ENCODE measurements at places on chromosomes 6 and 20.

- DNase-seq = no peak
These were observed 17.6 kb downstream of the BPIFB4 start for GRCh38 chr20:33097001-33097400.

DNA sequence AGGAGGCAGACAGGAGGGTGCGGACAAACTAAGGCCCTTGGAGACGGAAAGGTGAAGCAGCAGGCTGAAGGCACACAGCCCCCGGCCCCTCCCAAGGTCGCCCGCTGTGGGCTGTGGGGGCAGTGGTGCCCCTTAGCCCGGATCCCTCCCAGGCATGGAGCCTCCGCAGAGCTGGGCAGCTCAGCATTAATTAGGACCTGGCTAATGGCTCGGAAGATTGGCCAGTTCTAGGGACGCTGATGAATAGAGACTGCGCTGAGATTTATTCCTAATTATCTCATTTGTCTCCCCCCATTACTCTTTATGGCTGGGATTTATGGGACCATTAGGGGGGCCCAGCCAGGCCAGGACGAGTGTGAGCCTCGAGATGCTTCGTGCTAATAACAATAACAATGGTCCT, 20.4 kb downstream of the MDFI start:
- no peak for DNase-seq

- DNase-seq = no peak
These were observed 120.8 kb upstream of the PTPN1 start for GRCh38 chr20:50389438-50389807.

DNA sequence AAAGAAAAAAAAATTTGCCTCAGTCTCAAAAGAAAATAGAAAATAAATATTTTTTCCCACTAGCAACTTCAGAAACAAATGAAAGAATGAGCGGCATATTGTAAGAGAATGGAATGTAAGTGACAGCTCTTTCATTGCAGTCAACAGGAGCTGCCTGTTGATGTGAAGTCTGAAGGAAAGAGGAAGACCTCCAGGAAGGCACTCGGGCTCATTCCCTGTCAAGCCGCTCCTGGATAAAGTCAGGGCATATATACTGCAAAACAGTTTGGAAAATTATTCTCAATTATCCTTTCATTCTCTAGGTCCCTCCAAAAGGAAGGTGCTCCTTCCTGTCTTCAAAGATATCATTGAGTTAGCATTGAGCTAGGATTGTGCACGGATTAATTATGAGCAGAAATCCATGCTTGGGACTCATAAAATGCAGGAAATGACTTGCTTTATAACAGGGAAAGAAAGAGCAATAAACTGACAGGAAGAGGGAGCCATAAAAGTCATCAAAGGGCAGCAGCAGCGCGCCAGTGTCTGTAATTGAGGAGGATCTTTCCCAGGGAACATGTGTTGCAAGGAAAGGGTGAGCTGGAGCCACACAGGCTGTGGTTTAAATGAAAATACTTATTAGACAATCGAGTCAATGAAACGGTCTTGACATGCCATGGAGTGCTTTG, 218.2 kb downstream of the C6orf118 start:
- DNase-seq = no peak

DNA sequence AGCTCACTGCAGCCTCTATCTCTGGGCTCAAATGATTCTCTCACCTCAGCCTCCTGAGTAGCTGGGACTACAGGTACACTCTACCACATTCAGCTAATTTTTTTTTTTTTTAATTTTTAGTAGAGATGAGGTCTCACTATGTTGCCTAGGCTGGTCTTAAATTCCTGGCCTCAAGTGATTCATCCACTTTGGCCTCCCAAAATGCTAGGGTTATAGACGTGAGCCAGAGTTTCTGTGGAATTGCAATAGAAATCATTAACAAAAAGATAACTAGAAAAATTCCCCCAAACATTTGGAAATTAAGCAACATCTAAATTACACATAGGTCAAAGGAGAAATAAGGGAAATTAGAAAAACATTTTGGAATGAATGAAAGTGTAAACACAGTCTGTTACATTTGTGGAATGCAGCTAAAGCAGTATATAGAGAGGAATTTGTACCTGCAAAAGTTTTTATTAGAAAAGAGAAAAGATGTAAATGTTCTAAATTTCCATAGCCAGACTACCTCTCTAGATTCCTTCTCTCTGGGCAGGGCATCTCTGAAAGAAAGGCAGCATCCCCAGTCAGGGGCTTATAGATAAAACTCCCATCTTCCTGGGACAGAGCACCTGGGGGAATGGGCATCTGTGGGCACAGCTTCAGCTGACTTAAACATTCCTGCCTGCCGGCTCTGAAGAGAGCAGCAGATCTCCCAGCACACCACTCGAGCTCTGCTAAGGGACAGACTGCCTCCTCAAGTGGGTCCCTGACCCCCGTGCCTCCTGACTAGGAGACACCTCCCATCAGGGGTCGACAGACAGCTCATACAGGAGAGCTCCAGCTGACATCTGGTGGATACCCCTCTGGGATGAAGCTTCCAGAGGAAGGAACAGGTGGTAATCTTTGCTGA, 51.3 kb downstream of the ATRN start:
- DNase-seq = no peak

DNA sequence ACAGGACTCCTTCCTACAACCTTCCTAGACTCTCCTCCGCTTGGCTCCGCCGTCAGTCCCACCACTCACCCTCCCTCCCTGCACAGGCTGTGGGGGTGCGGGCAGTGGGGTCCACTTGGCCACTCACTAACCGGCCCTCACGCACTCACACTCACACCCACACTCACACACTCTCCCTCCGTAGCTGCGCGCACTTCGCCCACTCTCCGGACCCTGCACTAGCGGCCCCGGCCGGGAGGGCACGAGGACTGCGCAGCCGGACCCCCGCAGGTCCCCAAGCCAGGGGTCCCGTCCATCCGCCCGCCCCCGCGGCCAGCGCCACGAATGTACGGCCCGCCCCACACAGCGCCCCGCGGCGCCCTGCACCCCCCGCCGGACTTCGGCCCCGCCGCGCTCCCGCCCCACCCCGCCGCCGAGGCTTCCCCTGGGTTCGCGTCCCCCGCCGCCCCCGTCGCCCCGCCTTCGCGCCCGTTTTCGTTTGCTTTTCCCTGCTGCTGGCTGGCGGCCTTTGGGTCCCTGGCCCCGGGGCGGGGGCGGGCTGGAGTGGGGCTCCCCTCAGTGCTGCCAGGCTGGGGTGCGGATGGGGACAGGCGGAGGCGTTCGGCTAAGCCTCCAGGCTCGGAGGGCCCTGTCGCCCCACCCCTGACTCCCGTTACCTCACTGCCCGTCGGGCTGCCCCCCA, 23.0 kb upstream of the SLC22A7 start:
- DNase-seq = peak; percentile 18

GRCh38 chr6:149763866-149764265, 14.3 kb downstream of the PCMT1 start:
- DNase-seq = no peak

DNA sequence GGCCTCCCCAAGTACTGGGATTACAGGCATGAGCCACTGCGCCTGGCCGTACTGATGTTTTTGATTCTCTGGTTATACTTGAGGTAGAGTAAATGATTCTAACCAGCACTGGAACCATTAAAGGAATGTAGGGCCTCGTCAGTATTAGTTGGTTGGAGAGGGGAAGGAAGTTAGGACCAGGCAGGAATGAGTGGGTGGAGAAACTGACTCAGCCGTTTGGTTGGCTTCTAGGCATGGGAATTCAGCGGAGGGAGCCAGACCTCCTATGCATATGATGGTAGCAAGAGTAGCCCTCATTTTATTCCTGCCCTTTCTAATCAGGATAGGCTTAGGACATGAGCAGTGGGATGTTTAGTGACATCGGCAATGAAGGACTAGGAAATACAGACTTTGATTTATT, 19.0 kb upstream of the SERINC3 start:
- no peak for DNase-seq

DNA sequence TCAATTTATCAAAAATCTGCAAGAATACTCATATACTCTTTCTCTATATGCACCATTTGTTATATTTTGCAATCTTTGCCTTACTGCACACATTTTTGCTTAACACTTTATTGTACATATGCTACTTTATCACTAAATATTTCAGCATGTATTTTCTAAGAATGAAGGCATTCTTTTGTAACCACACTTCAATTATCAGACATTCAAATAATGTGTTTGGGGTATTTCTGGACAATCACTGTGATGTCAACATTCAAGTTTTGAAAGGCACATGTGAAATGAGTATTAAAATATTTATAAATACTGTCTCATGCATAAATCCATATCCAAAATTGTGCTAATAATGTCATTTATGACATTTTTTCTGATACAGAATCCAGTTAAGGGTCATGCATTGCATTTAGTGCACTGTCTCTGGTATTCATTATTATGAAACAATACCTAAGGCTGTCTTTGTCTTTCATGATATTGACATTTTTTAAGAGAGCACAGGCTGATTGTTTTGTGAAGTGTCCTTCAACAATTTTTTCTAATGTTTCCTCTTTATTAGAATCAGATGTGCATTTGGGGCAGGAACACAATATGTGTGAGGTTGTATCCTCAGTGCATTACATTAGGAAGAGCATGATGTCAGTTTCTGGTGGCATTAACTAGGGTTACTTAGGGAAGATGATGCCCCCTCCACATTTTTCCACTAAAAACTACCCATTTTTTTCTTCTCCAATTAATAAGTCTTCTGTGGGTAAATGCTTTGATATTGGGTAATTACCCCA, 105.7 kb downstream of the MTFR2 start:
- no peak for DNase-seq

GRCh38 chr6:108407904-108408827, 113.3 kb downstream of the AFG1L start:
- no peak for DNase-seq

- DNase-seq = peak; percentile 2
These were observed 326.7 kb downstream of the SYNE1 start for GRCh38 chr6:152310371-152310954.

DNA sequence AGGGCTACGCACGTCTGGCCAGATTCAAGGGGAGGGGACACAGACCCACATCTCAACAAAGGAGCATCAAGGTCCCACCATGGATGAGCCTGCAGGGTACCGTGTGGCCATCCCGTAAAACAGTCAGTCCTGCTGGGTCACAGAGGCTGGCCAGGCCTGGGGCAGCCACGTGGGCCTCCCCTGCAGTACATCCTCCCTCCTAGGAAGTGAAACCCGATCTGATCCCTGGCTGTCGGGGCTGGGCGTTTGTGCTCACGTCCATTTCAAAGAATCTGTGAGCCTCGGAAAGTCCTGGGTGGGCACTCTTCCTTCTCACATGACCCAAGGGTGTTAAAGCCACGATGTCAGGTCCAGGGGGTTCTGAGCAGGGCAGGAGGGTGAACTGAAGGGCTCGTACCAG, 14.3 kb downstream of the SULF2 start:
- DNase-seq = no peak

GRCh38 chr6:39812853-39813533, 20.8 kb downstream of the DAAM2 start:
- DNase-seq = no peak

DNA sequence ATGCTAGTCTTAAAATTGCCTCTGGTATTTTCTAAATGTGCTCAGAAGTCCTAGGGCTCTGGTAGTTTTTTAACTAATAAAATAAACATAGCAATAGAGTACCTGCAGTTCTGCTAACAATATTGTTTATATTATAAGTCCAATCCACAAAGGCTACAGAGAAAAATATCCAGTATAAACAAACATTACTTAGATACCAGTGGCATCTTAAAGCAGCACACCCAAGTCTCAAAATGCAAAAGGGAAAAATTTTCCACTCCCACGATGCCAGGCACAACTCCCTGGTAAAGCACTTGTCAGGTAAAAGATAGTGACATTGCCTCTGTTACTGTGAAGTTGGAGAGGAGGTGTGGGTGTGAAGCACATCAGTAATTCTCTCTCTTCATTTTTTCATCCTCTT, 123.3 kb downstream of the OGFRL1 start:
- no peak for DNase-seq

GRCh38 chr6:45610832-45611231, 233.1 kb upstream of the SUPT3H start:
- DNase-seq = no peak

DNA sequence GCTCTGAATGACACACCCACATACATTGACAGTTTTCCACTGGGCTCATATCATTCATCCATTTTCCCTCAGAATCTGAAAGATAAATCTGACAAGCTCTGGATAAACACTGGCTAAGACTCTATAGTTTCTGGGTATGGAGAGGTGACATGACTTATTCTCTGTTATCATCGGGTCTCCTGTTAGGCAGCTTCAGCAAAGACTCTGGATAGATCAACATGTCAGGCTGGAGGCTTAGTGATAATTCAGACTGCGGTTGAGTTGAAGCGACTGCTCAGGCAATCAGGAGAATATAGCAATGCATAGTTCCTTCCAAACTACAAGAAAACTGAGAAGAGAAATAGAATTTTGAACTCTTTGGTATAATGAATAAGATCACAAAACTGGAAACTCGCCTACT, 394.6 kb downstream of the CBLN4 start:
- DNase-seq = no peak

GRCh38 chr20:17024513-17025119, 202.2 kb upstream of the PCSK2 start:
- no peak for DNase-seq

DNA sequence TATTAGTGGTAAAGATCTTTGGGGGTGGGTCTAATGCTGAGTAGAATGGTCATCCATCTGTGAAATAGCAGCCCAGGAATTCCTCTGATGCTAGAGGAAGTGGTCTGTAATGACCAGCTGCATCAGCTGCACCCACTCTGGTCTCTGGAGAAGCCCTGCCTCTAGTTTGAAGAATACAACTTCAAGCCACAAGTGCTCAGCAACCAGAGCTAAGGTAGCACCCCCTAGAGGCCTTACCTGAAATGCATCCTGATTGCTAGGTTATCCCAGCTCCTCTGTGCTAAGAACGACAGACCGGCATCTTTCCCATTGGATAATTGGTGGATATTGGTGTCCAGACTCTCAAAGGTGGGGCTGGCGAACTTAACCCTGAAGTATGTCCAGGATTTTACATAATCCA, 58.2 kb downstream of the DNAH8 start:
- DNase-seq = no peak

Data from stimulated activated CD4-positive, alpha-beta T cell treated with anti-CD3 and anti-CD28 coated beads, Interleukin-1b, Interleukin-23, amount 100 ng/mL, for 4 hours (primary cell).